Right forelimb (tissue), 1 donor: ENCODE measurements at places on chromosomes 6 and 20.

GRCh38 chr6:87122477-87122876 is 27.6 kb upstream of the CGA start:
- DNase-seq = no peak

GRCh38 chr20:50308513-50309279 is 118.1 kb downstream of the CEBPB start:
- DNase-seq = peak; percentile 94

DNA sequence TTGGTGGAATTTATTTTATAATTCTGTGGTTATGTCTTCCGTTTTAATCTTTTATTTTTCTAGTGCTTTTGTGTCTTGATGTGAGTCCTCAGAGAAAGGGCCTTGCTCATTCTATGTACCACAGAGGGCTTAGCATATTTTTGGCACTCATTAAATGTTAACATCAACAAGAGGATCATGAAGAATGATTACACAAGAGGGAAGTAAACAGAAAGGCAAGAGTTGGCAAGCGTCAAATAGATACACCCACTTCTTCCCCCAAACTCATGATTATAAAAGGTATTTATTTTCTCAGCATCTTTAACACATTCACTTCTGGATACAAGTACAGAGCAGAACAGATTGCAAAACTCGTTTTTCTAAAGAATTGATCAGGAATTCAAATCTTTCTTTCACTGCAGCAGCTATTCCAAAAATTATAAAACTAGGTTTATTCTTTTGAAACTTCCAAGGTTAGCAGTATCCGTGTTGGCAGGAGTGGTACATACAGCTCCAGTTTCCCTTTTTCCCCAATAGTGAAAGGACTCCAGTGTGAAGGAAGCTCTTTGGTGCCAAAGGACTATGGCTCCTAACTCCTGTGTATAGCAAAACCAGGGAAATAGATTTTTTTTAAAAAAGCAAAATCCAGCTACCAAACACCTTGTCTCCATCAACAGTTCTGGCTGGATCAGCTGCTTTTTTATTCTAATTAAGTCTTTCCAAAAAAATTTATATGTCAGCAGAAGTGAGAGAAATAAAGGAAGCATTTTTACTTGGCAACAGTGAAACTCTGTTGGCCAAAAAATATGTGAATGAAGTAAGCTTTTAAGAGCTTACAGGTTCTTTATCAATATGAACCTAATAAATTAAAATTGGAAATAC is 221.9 kb downstream of the ADGRG6 start:
- DNase-seq = no peak

- no peak for DNase-seq
Measured at GRCh38 chr6:107614828-107615227, 124.9 kb downstream of the SOBP start.

DNA sequence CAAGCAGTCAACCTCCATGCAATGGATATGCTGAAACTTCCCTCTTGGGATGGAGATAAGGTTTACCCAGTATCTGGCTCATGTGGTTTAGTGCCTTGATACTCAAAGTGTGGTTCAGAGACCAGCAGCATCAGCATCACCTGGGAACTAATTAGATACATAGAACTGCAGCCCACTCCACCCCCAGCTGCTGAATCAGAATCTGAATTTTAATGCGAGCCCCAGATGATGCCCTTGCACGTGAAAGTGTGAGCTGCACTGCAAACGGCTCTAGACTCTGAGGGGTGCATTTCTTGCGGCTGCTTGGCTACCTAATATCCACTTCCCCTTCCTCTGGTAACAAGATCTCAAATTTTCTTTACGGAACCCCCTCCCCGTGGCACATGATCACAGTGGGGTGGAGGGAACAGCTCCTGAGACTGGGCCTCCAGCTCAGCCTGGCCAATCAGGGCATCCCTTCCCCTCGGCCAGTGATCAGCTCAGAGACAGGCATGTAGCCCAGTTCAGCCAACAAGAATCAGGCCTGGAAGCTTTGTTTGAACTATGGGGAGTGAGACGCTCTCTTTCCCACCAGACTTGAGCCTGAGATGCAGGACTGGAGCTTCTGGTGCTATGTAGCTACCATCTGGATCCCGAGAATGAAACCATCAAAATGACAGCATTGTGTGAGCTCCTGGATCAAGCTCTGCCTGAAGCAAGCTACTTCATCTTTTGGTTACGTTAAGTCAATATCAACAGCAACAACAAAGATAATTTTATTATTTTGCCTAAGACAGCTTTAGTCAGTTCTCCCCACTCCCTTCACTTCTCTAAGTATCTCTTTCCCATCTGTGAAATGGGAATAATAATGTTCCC is 12.8 kb downstream of the KCNK15 start:
- no peak for DNase-seq

DNA sequence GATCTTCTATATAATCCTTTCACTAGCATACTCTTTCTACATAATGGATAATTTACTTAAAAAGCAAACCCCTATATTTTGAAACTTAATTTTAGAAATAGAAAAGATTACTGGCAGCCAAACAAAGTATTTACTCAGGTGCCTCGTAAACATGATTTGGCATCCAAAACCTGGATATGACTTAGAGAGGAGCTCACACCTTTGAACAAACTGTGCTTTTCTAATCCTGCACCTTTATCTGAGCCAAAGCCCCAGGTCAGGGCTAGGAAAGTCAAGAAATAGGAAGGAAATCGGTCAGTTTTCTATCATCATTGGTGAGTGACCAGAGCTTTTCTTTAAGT is 170.9 kb downstream of the PHF3 start:
- DNase-seq = no peak

- no peak for DNase-seq
Measured at GRCh38 chr6:43927532-43928210, 157.7 kb downstream of the VEGFA start.

DNA sequence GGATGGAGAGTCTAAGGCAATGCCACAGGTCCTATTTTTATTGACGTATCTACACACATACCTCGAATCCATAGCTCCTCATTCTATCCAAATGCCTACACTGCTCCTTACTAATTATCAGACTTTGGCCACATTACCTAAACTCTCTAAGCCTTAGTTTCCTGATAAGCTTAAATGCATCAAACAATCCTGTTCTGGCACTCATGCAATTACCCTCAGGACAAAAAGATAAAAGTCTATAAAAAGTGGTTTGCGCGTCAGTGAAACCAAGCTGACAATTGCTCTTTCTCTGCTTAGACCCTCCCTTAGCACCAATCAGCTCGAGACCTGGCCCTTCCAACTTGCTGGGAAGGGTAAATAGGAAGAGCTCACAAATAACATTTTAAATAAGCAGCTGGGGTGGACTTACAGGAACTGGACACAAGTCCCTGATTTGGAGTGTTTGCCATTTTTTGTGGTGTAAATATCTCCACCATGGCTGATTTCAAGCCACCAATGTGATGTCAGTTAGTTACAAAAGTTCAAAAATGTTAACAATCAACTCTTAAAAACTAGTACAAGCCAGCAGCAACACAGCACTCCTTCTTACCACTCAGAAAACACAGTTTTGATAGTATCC is 7.2 kb upstream of the PLEKHG1 start:
- no peak for DNase-seq

GRCh38 chr6:107246972-107247615 is 131.8 kb upstream of the BEND3 start:
- DNase-seq = no peak
